ENCODE measurements at places on chromosomes 12 and 14. TPM values are rescaled to one million over a fixed set of nuclear protein-coding genes. Genes with fewer than 3 reads are reported as not detected.

Gene CLEC4A
- total RNA-seq, result 2.3 TPM

Gene DIABLO
- 46.5 TPM for total RNA-seq

Gene HOXC9
- total RNA-seq, result 1.5 TPM

Gene ZNF384
- total RNA-seq, result 29.1 TPM

Gene SYNDIG1L
- not detected for total RNA-seq

Gene CLEC9A
- not detected for total RNA-seq

Gene RERGL
- 3.1 TPM for total RNA-seq

Gene KRT3
- not detected for total RNA-seq

Gene RGS6
- 1.0 TPM for total RNA-seq

Gene PIWIL1
- total RNA-seq, result not detected

Data from uterus (tissue), 4 donors.